Naive thymus-derived CD4-positive, alpha-beta T cell (primary cell): ENCODE measurements at places on chromosomes 7 and 10. TPM values are rescaled to one million over a fixed set of nuclear protein-coding genes. Genes with fewer than 3 reads are reported as not detected.

- DNase-seq: no peak
Measured at GRCh38 chr10:80411681-80412220, 3.4 kb downstream of the PRXL2A start.

DNA sequence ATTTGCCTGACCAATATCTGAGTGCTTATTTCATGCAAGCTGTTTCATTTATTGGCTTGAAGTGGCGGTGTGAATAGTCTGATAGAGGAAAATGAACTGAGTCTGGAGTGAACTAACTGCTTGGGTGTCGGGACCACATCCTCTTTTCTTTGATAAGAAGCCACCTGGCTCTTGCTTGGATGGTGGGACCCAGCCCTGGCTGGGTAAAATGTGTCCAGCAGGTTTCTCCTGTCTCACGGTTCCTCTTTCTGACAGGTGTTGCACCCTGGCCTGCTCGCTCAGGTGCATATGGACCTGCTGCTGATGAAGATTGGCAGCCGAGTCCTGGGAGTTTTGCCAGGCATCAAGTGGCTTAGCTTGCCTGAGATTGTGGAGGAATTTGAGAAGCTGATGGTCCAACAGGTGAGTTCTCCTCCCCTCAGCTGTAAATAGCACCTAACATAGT, 1.6 kb downstream of the ADCK2 start:
- DNase-seq: no peak

- DNase-seq: no peak
Measured at GRCh38 chr7:111011520-111011919, 79.4 kb upstream of the LRRN3 start.

DNA sequence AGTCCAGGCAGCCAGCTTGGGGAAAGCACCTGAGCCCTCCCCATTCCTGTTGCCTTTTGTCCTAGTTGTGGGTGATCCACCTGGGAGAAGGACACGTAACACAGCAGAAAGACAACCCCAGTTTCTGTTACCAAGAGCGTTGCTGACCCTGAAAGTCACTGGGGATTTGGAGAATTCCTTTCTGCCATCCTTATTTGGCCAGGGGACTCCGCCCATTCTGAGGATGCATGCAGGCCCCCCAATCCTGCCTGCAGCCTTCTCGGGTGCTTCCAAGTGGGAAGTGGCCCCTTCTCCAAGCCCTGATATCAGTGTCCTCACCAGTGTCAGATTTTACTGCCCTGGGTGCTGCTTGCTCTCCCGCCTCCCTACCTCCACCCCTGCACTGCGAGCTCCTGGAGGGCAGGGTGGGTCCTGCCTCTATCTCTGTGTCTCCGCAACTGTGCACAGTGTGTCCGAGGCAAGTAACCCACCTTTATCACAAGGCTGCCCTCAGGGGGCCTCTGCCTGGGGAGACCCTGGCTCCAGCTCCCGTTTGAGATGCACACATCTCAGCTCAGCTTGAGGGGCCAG, 9.2 kb upstream of the ADCY1 start:
- DNase-seq: no peak

- DNase-seq: no peak
Measured at GRCh38 chr7:70837589-70837988, 294.4 kb upstream of the GALNT17 start.

DNA sequence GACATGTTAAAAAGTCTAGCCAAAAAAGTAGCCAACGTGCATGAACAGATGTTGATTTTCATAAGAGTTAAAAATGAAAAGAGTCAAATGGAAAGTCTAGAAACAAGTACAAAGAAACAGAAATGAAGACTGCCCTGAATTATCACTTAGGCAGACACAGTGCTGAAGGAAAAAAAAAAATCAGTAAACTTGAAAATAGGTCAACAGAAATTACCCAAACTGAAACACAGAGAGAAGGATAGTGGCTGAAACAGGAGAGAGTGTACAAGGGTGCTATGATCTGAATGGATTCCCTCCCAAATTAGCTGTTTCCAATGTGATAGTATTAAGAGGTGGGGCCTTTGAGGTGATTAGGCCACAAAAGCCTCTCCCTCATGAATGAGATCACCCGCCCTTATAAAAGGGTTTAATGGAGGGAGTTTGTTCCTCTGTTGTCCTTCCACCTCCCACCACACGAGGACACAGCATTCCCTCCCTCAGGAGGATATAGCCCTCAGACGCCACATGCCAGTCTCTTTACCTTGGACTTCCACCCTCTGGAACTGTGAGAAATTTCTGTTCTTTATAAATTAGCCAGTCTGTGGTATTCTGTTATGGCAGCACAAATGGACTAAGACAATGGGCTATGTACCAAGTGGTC, 249.7 kb downstream of the AHR start:
- no peak for DNase-seq

TRAPPC14 gene
- 63.8 TPM for total RNA-seq

- no peak for DNase-seq
Measured at GRCh38 chr10:44874166-44874565, 37.0 kb upstream of the TMEM72 start.
